ENCODE measurements at places on chromosomes 12 and 14.

- DNase-seq, result no peak
Observed at GRCh38 chr12:122965321-122965751, 927 bp downstream of the ABCB9 start.

- DNase-seq, result no peak
Observed at GRCh38 chr12:11704089-11704488, 54.6 kb downstream of the ETV6 start.

DNA sequence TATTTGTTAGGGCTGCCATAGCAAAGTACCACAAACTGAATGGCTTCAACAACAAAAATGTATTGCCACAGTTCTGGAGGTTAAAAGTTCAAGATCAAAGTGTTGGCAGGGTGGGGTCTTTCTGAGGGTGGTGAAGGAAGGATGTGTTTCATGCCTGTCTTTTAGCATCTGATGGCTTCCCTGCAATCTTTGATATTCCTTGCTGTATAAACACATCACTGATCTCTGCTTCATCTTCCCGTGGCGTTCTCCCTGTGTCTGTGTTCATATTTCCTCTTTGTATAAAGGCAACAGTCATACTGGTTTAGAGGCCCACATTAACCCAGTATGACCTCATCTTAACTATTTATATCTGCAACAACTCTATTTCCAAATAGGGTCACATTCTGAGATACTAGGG, 167.5 kb downstream of the BTG1 start:
- no peak for DNase-seq

GRCh38 chr12:83763425-83763824, 1076.7 kb downstream of the TMTC2 start:
- no peak for DNase-seq

- no peak for DNase-seq
Observed at GRCh38 chr12:92718483-92718990, 15.7 kb downstream of the PLEKHG7 start.

DNA sequence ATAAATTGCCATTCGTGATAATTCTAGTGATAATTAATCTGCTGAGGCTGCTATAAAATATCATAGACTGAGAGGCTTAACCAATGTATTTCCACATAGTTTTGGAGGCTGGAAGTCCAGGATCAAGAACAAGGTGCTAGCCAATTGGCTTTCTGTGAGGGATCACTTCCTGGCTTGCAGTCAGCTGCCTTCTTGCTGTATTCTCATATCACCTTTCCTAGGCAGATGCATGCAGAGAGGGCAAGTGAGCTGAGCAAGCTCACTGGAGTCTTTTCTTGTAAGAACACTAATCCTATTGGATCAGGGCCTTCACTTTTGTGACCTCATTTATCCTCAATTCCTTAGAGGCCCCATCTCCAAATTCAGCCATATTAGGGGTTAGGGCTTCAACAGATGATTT, 640.7 kb downstream of the DIO2 start:
- DNase-seq, result no peak

- no peak for DNase-seq
Observed at GRCh38 chr12:19088606-19089005, 40.9 kb upstream of the PLEKHA5 start.

- no peak for DNase-seq
Observed at GRCh38 chr14:21440859-21441258, 15.1 kb downstream of the CHD8 start.
